Stimulated activated CD4-positive, alpha-beta T cell treated with anti-CD3 and anti-CD28 coated beads, Interleukin-1b, Interleukin-23, amount 100 ng/mL, for 48 hours (primary cell): ENCODE measurements at places on chromosomes 2 and 18.
A peak's percentile ranks its signal among the peaks of the same experiment; 100 is the strongest.

- no peak for DNase-seq
These were observed 2.6 kb upstream of the HOXD13 start for GRCh38 chr2:176089843-176090395.

DNA sequence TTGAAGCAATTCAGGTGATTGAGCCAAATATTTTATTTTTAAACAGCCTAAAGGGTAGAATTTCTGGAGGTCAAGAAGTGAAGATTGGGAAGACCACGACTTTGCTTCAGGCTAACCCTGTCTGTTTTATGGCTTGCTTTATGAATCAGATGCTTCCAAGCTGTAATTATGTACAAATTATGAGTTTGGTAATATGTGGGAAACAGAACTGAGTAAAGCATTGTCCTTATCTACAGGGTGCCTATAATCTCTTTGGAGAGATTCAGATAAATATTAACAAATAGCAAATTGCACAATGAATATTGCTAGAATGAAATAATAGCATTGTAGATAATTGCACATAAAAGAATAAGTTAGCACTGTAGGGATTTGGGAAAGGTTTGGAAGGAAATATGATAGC lies 539.4 kb upstream of the CDH2 start:
- DNase-seq, result no peak

GRCh38 chr18:47915229-47915628 lies 15.2 kb downstream of the SMAD2 start:
- no peak for DNase-seq

DNA sequence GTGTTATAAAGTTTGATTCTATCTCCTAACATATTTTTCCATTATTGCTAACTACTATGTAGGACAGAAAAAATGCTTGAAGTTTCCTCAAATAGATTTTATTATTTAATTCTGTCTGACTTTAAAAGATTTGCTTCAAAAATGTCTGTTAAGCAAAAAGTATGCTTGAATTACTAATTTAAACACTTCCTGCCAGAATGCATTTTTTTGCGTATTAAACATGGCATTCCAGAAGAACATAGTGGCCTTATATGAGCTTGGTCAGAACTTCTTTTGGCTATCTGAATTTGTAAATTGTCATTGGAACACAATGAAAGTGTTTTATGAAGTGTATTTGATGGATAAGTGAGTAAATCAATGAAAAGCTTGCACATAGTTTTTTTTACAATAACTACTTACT lies 37.8 kb downstream of the MBD5 start:
- DNase-seq, result no peak

DNA sequence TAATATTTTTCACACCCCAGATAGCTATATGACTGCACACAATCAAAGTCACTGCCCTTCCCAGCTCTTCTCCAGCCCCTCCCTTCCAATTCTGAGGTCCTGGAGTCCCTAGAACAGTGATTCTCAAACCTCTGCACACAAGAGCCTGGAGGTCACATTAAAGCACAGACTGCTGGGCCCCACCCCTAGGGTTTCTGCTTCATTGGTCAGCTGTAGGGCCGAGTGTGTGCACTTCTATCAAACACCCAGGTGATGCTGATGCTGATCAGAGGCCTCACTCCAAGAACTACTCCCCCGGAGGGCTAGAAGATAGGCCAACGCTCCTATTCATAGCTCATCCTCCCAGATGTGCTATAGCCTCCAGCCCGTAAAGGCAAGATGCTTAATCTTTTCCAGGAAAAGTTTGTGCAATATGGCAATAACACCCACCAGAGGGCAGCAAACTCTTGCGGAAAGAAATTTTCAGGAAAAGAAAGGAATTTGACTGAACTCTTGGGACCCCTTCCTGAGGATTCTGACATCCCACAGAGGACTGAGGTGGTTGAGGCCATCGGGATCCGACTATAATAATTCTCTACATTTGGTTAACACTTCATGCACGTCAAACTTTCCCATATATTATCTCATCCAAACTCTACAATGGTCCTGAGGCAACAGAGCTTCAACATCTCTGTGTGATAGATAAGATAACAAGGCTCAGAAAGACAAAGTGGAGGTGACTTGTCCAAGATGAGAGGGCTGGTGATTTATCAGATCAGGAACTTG lies 194.2 kb upstream of the PKDCC start:
- no peak for DNase-seq

GRCh38 chr2:8412586-8412985 lies 269.3 kb upstream of the ID2 start:
- no peak for DNase-seq

DNA sequence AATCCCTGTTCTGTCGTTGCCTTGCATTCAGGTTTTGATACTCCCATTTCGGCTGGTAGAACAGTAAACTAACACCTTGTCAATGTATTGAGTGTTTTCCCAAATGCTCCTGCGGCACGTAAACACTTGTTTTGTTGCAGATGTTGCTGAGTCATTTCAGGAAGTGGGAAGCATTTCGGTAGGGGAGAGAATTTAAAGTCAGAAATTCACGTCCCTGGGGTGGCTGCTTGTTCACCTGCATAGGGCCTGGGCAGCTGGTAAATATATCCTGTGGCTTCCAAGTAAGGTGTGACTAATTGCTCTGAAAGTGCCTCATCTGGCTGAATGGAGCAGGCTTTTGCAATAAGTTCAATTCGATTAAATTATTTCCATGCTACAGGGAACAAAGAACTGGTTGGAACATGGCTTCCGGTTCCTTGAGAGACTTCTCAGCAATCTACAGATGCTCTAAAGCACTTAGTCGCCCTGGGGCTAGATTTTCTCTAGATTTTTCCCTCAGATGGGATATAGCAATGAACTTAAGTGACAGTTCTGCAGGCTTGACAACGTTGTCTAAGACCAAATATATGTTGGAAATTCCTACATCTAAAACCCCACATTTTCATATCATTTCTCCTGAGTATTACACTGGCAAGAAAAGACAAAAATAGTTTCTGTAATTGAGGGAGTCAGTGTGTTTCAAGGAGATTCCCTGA lies 5.2 kb downstream of the GALR1 start:
- DNase-seq, result no peak

DNA sequence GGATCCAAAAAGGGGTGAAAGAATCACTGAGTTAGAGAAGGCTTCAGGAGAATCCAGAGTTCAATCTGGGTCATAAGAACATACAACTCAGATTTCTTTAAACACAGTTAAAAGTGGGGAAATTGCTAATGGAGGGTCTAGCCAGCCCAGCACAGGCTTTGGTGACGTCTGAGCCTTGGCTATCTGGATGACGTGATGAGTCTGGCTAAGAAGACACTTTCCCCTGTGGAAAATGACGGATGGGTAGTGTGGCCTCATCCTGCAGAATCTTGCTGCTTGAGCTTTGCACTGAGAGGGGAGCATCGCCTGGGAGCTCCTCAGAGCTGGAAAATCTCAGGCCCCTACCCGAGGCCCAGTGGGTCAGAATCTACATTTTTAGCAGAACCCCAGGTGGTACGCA lies 19.2 kb downstream of the EDAR start:
- DNase-seq, result no peak

- no peak for DNase-seq
These were observed 2.5 kb upstream of the HS6ST1 start for GRCh38 chr2:128320906-128321771.

GRCh38 chr18:35581546-35581897 lies at the start of gene GALNT1:
GALNT1 (plus strand) TSS chr18:35581740; CDS start chr18:35654663, 72,923 bp downstream.
- no peak for DNase-seq

DNA sequence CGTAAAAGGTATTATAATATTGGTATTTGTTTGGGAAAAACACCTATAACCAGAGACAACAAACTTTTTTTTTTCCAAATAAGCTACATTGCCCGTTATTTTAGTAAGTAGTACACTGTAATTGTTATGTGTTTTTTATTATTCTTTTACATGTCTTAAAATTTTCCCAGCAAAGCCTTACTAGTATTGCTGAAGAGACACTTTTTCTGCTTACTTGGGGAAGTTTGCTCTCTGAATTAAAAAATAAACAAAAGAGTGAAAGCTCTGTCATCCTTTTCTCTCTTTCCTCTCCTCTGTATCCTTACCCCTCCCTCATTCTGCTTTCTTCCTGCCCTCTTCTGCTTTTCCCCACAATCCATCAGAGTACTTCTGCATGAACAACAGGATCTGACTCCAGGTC lies 25.6 kb upstream of the LDLRAD4 start:
- no peak for DNase-seq

DNA sequence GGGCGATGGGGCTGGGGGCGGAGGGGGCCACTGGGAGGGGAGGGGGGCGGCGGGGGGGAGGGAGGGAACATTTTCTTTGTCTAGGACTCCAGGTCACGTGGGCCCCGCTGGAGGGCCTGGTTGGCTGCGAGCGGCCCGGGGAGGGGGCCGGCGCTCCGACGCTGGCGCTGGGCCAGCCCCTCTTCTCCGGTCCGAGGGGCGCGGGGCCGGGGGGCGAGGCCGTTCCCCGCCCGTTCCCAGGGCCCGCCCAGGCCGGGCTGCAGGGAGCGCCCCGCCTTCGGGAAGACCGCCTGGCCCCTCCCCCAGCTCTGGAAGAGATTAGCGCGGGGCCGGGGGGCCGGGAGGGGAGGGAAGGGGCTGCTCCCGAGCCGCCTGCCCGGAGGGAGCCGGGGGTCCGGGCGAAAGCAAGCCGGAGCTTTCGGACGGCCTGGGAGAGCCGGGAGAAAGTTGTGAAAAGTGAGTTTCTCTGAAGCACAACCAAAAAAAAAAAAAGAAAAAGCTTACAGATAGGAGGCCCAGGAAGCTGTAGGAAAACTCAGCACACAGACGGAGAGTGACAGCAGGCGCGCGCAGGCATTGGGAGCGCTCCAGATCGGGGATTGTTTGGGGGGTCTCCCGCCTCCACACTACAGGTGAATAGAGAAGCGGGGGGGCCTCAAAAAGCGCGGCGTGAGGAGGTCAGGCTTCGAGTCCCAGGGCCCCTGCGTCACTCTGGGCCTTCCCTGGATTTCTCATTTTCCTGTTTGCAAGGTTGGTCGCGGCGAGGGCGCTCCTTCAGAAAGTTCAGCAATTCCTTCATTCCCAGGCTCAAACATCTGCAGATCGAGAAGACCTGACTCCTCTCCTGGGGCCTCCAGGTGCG lies 84.1 kb upstream of the POMC start:
- peak; percentile 57 for DNase-seq

DNA sequence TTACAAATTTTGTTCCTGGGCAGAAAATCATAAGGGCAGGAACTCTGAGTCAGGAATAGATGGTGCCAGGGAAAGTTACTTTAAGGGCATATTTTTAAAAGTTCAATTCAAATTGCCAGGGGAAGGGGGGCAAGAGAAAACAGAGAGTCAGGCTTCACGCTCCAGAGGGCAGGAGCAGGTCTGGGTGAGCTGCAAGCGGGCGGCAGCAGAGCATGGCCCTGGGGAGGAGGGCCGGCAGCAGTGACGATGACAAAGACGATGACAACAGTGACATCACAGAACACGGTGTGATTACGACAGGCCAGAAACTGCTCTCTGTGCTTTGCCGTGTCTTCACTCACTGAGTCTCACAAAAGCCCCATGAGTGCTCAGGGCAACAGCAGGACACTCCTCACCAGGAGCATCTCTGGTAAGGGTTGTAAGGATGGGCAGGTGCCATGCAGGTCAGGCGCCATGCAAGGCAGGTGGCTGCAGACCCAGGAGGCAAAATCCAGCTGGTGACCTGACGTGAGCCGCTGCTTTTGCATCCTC lies 23.3 kb downstream of the CHST10 start:
- DNase-seq, result no peak

DNA sequence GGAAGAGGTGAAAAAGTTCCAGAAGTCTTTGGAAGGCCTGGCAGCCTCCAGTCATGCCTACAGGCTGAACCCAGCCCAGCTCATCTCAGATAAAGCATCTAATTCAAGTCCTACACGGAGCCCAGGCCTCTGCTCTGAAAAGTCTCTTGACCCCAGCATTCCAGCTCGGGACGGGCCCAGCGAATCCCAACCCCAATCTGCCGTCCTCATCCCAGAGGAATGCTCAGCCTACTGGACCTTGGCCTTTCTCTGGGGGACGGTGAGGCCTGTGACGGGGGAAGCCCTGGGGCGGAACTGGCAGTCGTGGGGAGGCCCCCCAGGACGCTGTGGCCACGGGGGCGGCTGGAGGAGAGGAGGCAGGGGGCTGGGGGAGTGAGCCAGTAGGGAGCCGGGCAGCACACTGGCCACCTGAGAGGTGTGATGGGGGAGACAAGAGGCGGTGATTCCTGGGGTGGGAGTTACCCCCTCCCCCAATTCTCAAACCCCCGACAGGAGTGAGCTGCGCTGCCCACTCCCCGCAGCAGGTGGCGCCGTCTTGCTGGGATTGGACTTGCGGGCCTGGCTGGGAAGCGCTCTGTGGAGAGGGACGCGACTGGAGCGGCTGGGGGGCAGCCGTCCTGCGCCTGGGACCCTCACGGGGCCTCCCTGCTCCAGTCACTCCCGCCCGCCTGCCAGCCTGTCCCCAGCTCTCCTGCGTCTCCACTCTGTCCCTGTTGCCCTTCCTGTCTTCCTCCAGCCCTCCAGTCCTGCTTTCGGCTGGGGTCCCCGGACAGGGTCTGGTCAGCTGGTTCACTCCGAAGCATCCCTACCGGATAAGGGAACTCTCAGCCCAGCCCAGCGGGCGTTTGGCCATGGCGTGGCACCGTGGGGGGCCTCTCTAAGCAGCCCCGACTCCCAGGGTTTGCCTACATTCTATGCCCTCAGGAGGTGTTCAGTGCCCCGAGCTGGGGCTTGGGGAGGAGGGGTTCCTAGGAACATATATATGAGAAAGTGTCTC lies 182.6 kb upstream of the HAAO start:
- DNase-seq, result peak; percentile 46

DNA sequence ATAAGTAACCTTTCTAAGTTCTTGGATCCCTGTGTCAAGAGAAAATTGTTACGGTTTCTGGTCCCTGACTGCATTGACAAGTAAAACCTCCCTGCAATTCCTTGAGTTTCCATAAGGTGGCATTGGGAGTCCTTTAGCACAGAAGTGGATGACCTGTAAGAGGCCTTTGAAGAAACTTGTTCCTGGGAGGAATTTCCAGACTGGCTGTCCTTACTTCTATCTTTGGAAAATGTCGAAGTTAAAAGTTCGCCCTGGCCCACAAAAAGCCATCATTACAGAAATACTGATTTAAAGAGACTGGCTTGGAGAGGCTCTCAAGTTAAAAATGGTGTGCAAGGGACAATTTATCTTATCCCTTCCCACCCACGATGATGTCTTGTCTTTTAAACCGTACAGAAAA lies 218.4 kb downstream of the CDH20 start:
- DNase-seq, result no peak

DNA sequence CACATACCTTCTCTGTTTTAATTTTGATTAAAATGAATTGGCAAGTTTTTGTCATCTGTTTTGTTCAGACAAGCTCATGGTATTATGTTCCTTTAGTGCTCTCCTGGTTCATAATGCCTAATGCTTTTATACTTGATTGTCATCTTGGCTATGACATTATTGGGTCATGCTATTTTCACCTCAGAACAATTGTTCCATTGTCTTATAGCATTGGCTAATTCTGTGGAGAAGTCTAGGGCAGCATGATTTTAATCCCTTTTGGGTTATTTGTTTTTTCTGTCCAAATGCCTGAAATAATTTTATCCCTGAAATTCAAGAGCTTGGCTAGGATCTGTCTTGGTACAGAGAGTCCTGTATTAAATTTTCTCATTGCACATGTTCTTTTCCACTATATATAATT lies 83.8 kb upstream of the CCDC85A start:
- DNase-seq, result no peak

DNA sequence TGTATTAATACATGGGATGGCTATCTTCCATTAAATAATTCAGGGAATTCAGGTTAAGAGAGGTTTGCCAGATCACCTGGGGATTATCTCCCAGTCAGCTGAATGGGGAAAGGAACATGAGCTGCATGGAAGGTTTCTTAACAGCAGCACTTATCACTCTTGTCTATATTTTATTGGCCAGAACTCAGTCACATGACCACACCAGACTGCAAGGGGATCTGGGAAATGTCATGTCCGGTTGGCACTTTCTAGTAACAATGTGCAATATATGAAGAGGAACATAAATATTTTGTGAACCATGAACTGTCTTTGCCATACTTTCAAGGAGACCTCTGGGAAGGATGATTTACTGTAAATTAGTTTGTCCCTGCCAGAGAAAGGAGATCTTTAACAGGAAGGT lies 599.1 kb downstream of the SLC4A3 start:
- DNase-seq, result no peak
